Fibroblast of skin of right quadriceps (primary cell): ENCODE measurements at places on chromosomes 2 and 18.

DNA sequence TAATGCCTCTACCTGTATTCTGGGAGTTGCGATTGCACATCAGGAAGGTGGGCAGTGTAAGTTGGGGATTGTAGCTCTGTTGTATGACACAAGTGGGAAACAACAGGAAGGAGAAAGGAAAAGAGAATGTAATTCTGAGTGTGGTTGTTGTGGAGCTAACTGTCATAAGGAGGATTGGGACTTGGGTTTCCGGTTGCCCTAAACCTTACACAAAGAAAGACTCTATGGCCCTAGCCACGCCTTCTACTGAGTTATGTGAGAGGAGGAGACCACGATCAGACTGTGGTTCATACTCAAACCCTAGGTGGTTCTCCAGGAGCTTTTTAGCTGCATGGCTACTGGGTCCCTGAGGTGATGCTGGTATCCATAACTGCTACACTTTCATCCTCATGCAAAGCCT is 86.5 kb downstream of the TANC1 start:
- no peak for DNase-seq

- DNase-seq: no peak
Observed at GRCh38 chr2:192978395-192978794, 783.7 kb upstream of the TMEFF2 start.

GRCh38 chr2:86225581-86225980 is 26.3 kb downstream of the MRPL35 start:
- DNase-seq: peak; percentile 8

DNA sequence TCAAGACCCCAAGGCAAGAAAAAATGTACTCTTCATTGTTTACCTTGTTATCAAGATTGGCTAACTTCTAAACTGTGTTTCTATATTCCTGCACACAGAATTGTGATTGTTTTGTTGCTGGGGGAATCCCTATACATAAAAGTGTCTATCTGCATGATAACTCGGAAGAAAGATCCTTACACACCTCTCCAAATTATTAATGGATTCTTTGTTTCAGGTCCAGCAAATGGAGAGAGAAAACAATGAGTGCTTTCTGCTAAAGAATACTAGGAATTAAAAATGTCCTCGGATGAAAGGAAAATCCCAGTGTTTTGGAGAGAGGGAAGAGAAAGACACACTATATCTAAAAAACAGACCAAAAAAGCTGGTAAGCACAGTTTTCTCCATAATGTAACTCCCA is 6.2 kb upstream of the DAPL1 start:
- no peak for DNase-seq

DNA sequence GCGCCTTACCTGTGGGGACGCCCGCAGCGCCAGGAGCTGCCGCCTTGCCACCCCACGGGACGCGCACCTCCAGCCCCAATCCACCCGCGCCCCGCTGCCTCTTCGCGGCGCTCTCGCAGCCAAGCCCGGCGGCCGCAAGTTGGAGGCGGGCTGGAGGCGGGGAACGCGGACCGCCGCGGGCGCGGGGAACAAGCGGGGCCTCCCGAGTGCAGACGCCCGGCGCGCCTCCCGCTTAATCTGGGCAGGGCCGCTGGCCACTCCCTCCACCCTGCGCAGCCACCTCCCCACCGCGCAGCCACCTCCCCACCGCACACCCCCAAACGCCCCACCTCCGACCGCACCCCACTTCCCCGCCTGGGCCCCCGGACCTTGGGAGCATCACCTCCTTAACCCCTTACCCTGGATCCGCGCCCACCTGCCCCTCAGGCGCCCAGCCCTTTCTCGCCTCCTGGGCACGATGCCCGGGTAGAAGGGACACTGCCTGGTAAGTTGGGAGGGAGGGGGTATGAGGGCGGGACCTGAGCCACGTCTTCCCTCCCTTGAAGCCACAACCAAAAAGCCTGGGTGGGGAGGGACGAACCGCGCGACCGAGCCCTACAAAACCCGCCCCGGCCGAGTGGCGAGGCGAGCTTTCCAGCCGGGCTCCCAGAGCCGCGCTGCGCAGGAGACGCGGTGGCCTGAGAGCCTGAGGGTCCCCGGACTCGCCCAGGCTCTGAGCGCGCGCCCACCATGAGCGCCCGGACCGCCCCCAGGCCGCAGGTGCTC is at the start of the genes COL4A3 and COL4A4:
COL4A3 (plus strand) TSS at position 627 of the 765 bp plus-strand sequence; CDS start at position 730, 103 bp downstream.
COL4A4 (minus strand) TSS at position 208 of the 765 bp plus-strand sequence. CDS start 16,722 bp downstream, outside the sequence.
- no peak for DNase-seq

DNA sequence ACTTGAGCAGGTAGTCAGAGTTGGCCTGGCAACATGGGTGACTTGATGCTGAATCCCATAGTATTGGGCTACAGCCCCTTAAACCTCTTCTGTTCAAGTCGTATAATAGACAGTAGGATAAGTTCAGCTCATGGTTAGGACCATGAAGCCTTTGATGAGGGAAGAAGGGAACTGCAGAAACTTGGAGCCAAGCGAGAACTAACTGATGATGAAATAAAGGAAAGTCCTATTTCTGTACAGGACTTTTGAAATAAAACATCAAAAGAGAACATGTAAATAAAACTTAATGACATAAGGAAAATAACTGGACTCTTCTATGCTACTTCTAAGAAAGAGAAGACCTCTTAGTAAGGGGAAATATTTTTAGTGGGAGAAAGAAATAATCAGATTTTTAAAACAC is 51.2 kb upstream of the UGP2 start:
- DNase-seq: peak; percentile 6

DNA sequence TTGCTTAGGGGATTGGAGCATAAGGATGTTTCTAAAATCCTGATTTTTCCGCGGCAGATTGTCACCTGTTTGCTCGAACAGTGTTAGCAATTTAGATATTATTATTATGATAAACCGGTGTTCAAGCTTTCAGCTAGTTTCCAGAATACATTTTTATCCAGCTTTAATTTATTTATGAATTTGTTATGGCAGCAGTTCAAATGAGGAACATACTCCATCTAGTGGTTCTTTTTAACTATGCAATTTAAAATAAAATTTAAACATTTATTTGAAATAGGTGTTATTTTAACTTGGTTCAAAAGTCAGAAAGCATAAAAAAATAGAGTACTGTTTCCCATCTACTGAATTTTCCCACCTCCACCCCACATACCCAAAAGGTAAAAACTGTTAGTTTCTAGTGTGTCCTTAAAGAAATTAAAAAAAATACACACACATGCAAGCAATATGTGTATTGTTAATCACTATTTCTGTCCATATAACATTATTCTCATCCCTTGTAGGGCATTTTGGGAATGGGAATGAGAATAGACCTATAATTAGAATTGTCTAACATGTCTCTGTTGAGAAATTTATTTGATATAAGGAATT is 23.2 kb downstream of the ACOXL start:
- no peak for DNase-seq

DNA sequence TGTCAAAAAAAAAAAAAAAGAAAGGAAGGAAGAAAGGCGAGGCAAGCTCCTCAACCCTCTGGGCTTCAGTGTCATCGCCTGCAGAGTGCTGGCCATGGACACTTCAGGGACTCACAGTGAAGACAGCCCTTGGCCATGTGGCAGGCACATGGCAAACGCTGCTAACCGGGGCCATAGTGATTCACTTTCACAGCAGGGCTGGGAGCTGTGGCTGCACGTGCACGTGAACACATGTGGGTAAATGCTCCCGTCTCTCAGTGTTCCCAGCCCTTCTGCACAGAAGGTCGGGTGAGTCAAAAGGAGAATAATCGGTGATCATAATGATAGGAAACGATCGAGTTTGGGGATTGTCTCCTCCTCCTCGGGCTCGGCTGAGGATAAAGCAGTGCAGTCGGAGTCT is 46.1 kb upstream of the UBE2F start:
- peak; percentile 58 for DNase-seq

DNA sequence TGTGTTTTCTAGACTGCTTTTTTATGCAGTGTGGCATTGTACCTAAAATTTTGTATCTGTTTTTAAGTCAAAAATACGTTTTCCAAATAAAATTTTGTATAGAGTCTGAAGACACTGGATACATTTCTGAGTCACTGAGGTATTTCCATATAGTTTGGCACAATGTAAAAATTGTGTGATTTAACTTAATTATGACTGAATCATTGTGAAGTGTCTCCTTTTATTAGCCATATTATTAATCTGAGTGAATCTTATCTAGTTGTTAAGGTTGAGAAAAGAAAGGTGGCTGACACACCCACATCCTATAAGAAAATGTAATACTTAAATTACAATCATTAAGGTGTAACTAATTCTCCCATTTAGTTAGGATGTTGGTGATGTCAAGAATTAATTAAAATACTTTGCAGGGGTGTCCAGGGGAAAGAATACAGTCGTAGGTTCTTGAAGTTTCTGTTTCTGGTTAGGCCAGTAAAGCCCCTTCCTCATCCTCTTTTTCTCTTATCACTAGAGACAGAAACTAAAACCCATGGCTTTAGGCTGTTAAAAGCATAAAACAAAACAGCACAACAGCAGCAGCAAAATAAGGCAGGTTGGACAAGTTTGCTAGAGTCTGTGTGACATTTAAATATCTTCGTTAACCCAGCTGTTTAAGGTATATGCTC is 71.6 kb downstream of the UBE2E3 start:
- DNase-seq: no peak

DNA sequence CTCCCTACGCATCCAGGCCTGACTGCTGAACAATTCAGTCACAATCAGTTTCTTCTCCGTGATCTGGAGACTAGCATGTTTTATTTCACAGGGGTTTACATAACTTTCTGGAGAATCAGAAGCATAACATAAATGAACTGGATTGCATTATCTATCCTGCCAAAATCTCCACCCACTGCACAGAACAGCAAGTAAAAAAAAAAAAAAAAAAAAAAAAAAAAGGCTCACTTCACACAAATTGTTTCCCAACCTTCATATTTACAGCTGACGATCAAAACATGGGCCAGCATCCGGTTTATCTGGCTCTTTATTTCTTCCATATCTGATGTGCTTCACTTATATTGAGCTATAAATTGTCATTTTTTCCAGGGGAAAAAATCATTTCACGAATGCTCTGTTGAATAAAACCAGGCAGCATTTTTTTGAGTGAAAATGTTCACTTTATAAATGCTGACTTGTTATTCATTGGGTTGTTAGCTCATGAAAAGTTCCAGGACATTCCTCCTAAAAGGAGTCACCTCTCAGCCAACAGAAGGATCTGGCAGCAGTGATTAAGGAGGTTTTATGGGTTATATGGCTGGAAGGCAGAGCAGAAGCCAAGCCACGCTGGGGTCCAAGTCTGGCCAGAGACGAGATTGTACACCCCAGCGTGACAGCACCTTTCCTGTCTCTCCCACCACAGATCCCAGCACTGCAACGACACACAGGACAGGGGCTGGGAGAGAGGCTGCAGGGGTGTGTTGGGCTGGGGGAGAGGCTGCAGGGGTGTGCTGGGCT is 51.2 kb upstream of the GLI2 start:
- peak; percentile 75 for DNase-seq

GRCh38 chr2:146388757-146389156 is 1456.1 kb upstream of the ACVR2A start:
- DNase-seq: peak; percentile 87

GRCh38 chr2:38192976-38193375 is 117.0 kb upstream of the CYP1B1 start:
- no peak for DNase-seq

DNA sequence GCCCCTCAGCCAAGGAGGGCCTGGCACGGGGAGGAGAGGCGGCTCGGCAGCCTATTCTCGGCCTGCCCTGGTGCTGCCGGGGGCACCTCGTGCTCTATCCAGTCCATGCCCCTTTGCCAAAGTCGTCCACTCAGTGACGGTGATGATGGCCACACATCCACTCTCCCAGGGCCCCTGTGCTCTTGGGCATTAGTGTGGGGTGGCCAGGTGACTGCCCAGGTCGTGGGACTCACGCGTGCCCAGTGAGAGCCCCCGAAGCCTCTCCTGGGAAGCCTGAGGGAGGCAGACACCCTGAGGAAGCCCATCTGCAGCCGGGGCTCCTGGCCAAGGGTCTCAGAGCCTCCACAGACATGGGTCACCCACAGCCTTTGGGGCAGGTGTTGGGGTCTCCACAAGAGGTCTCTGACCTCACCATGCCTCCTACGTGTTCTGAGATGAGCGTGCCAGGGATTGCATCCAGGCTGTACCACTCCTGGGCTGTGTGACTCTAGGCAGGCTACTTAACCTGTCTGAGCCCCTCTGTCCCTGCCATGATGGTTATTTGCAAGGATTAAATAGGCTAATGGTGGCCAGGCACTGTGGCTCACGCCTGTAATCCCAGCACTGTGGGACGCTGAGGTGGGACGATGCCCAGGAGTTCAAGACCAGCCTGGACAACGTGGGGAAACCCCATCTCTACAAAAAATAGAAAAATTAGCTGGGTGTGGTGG is 12.9 kb downstream of the RAMP1 start:
- no peak for DNase-seq

DNA sequence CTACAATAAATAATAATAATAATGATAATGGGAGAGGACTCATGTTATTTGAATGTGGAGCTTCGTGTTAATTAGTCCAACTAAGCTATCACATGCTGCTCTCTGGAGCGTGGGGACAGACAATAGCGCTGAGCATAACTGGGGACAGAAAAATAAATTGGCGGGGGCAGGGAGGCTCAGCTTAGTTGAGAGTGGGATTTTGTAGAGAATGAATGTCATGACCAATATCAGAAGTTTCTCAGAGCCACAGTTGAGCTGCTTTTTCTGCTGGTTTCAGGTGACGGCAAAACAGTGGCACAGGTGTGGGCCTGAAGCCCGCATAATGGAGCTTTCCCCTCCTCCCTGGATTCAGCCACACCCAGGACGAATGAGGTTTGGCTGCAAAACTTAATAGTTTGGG is 111.1 kb upstream of the CAB39 start:
- no peak for DNase-seq

DNA sequence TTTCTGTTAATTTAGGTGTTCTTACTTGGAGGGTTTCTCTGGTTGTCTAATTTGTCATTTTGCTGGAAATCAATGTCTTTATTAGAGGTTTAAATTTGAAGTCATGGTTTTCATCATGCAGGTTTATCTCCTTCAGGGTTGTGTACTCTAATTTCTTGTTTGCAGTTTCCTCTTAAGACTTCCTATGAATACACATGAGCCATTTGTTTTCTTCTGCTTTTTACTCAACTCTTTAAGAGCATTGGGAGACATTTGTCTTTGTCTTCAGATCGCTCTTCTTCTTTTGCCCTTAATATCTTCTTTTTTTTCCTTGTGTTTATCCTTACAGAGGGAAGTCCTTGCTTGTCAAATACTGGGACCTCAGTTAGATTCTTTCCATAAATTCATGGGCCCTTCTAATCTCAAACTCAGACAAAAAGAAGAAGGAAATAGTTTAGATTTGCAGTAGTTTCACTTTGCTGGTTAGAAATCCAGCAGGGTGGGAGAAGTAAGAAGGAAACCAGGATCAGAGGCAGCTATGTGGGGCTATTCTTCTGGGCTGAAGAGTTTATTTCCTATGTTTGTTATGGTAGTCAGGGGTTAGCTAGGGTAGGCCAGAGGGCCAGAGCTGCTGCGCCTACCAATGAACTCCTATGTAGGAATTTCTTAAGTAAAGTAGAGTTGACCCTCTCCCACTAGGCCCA is 176.6 kb downstream of the DYSF start:
- DNase-seq: no peak

GRCh38 chr2:129905664-129906081 is 73.8 kb upstream of the RAB6C start:
- no peak for DNase-seq

DNA sequence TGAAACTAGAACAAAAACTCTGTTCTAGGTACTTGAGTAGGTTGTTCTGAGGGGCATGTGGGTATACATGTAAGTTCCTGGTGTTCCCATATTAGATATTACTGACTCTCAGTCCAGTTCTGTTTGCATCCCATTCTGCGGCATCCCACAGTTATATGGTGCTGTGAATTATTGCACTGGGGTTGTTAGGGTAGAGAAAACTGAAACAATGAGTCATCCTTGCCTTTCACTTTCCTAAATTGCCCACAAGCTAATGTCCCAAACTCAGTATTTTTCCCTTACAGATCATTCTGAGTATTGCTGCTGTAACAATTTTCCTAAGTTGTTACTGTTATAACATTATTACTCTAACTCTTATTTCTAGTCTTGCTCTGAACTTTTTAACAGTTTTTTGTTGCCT is 3.0 kb downstream of the WDR75 start:
- peak; percentile 8 for DNase-seq
